Suppressor macrophage (primary cell): ENCODE measurements at places on chromosomes 5 and 9.
A peak's percentile ranks its signal among the peaks of the same experiment; 100 is the strongest.

- DNase-seq: peak; percentile 66
Measured at GRCh38 chr9:99906403-99907207, at the start of gene STX17. Gene STX17, plus strand, starts transcription at chr9:99906654. Its CDS starts 8,586 bp downstream, at chr9:99915240.

GRCh38 chr5:20636686-20637085 lies 648.7 kb upstream of the CDH18 start:
- DNase-seq: no peak

- no peak for DNase-seq
Measured at GRCh38 chr5:167155387-167156005, 1135.9 kb upstream of the WWC1 start.

- DNase-seq: peak; percentile 58
Measured at GRCh38 chr5:128674837-128675446, 136.9 kb upstream of the FBN2 start.

GRCh38 chr9:134678206-134678605 lies 36.6 kb downstream of the COL5A1 start:
- DNase-seq: no peak

GRCh38 chr9:18588002-18588401 lies 114.0 kb downstream of the ADAMTSL1 start:
- DNase-seq: no peak

DNA sequence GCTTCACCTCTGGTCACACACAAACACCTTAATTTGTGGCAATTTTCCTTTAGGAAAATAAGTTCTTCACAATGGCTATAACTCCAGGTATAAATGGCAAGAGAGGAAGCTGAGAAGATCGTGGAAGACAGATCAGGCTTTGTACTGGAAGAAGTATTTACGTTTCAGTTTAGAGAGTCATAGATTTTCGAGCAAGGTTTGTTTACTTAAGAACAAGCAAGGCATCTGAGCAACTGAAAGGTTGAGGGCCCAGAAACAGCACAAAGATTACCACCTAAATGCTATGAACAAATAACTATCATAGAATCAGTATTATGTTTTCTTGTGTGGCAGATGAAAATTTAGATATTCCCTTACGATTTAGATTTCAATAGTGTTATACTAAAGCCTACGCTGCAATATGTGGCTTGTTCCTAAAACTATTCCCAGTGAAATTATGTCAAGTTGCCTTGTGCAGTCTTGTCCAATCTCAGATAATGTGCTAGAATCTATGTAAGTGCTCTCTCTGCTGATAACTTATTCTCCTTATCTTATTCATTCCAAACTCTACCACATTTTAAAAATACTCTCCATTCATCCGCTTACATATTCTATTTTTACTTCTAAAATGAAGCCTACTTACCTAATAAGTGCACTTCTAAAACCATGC lies 6.7 kb downstream of the SLCO4C1 start:
- DNase-seq: no peak

DNA sequence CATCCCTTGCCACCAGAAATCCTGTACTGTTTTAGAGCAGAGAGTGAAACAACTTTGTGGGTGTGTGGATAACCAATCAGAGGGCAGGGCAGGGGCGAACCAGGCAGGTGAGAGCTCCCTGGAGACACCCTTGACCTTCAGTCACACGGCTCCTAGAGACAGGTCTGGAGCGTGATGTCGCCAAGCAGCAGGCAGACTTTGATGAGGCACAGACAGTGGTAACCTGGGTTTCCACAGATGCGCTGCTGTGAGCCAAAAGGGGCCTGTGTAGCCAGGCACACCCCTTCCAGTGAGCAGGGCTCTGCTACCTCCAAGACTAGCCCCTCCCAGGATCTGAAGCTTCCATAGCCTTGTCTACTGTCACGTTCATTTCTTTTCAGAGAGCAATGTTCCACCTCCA lies 317.8 kb upstream of the ADCY2 start:
- DNase-seq: no peak

DNA sequence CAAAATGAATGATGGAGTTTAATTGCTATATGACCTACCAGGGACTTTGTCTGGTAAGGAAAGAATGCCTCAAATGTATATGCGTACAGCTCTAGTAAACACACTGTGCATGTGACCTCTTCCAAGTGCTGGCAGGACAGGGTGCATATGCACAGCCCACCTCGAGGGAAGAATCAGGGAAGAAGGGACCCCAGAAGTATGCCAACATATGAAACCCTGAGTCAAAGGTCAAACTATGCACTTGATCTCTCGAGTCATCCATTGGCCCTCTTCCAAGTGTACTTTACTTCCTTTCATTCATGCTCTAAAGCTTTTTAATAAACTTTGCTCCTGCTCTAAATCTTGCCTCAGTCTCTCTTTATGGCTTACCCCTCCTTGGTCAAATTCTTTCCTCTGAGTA lies 804.6 kb upstream of the COX7C start:
- no peak for DNase-seq

DNA sequence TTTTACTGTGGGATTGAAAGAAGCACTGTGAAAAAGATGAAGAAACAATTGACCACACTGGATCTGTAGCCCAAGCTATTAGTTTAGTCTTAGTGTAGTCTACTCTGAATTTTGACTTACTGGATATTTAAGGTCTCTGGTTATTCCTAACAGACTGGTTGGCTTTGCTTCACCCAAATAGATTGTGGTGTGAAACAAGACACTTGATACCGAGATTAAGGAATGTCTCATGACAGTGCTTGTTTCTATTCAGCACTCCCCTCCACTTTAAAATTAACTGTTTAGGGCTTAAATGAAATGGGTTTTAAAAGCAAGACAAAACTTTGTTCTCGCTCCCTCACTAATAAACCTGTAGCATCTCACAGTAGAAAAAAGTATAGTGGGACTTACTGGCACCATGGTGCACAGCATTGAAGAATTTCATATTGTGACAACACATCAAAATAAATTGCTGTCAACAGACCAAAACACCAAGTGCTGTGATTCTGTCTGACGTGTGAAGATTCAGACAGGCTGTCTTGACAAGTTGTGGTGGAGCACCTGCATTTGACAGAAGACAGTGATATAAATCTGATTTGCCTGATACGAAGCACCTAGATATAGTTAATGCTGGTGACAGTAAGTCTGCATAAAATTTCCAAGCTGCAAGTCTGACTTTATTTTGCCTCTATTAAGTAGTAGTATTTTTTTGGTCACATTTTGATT lies 73.1 kb downstream of the PBX3 start:
- no peak for DNase-seq

- no peak for DNase-seq
Measured at GRCh38 chr9:110089681-110090370, 118.1 kb downstream of the C9orf152 start.

DNA sequence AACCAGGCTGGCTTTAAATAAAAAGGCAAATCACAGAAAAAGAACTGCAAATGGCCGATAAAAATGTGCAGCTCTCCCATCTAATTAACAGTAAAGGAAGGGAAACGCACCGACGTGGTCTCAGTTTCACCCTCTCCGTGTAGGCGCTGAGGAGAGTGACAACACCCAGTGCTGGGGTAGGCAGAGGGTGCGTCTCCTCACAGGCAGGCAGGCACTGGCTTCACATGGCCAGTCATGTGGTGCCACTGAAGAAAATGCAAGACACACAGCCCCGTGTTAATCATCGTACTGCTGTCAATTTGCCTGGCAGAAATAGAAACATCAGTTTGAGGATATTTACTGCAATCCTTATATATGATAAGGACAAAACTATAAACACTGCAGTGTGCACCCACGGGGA lies 178.4 kb downstream of the FANCC start:
- DNase-seq: no peak

DNA sequence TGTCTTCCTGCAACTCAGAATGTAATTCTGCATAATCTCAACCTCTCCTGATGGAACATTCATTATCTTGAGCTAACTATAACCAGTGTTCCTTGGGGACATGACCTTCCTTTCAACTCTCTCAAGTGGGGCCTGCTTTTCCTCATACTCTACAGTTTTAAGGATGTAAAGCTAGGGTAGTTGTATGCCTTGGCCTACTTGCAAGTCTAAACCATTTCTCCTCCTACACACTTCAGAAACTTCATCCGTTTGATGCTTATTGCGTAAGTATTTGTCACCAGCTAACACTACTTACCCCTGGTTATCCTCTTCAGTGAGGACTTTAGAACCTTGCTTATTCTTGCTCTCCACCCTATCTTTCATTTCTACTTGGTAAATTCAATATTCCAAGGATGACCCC lies 548.9 kb downstream of the HINT1 start:
- no peak for DNase-seq

DNA sequence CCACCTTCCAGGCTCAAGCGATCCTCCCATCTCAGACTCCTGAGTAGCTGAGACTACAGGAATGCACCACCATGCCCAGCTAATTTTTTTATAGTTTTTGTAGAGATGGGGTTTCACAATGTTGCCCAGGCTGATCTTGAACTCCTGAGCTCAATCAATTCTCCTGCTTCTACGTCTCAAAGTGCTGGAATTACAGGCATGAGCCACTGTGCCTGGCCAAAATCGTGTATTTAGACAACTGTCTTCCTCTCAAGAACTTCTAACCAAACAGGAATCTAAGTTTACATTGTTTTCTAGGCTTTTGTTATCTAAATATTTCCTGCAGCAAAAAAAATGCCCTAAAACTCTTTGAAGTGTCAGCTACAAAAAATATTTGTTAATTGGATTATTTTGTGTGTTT lies 78.8 kb downstream of the NLN start:
- DNase-seq: no peak

GRCh38 chr5:546376-546908 lies 22.2 kb upstream of the SLC9A3 start:
- DNase-seq: no peak

- no peak for DNase-seq
Measured at GRCh38 chr5:133450286-133450685, 162.1 kb downstream of the FSTL4 start.

GRCh38 chr5:132747616-132748440 lies 602 bp downstream of the CCNI2 start:
- DNase-seq: no peak

DNA sequence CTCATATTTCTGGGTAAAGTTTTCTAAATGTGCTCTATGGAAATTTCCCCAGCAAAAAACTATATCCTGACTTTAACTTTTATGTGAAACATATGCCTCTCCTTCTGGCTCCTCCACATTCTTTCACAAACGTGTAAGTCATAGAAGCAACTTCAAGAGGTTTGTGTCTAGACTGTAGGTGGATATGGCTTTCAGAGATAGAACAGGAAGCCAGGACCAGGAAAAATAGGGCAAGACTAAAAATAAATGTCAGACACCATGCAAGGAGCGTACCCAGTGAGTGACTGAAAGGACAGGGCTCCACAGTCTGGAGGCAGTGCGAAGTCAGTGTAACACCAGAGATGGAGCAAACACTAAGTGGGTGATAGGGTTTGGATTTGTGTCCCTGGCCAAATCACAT lies 240.7 kb downstream of the COX7C start:
- no peak for DNase-seq

GRCh38 chr9:110447476-110447875 lies 109.8 kb upstream of the TXNDC8 start:
- peak; percentile 2 for DNase-seq

- DNase-seq: peak; percentile 15
Measured at GRCh38 chr9:121598965-121599871, 52.2 kb upstream of the DAB2IP start.
